ENCODE measurements at places on chromosomes 16 and 17.

DNA sequence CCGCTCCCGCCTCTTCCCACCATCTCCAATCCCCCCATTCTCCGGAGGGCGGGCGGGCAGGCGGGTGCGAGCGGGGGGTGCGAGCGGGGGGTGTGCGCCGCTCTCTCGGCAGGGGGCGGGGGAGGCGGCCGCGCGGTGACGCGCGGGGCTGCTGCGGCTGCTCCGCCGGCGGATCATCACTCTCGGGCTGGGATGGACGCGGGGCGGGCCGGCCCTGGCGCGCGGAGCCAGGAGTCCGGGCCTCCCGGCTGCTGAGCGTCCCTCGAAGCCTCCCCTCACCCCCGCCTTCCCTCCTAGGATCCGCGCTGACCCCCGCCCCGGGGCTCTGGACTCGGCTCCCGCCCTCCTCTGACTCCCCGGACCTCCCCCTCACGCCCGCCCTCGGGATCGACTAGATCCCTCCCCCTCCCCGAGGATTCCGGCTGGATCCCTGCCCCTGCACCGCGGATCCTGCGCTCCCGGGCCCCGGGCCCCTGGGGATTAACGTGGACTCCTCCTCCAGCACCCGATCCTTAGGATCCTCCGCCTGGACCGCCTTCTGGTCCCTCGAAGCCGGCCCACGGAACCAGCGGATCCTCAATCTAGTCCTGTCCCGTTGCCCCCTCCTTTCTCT is 946 bp upstream of the TMEM256 start:
- no peak for DNase-seq

DNA sequence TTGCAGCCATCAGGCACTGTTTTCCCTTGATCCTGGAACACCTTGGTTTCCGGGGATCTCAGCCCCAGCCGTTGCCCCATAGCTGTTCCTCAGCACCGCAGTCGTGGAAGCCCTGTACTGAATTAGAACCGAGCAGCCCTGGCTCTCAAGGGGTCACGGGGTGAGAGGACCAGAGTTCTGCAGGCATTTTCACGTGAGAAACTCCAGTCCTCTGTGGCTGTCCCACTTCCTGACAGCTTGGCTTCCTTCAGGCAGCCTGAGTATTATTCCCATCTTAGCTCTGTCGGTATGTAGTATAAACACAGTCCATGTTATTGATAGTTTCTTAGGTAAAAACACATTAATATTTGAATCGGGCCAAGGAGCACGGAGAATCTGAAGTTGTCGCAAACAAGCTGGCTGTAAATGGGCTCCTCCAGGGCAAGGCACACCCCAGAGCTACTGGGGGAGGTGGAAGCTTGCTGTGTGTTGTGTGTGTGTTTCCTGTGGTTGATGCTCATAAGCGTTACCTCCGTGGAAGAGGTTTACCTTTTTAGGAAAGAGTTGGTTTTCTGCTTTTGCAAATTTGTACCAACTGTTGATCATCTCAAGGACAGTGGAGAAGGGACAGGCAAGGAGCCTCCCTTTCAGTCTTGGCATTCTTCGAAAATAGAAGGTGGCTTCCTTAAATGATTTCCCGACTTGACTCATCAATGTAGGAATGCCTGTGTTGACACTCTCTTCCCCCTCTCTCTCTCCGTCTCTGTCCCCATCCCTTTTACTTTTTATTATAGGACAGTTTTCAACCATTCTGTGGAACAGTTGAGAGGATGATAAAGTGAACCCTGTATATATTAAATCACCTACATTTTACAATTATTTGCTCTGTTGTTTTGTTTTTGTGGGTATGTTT is 208.9 kb upstream of the CHMP6 start:
- DNase-seq, result no peak

- DNase-seq, result no peak
These were observed 1.4 kb upstream of the RAC3 start for GRCh38 chr17:82029990-82030469.

- no peak for DNase-seq
These were observed 36.9 kb downstream of the GINS2 start for GRCh38 chr16:85651629-85652430.

DNA sequence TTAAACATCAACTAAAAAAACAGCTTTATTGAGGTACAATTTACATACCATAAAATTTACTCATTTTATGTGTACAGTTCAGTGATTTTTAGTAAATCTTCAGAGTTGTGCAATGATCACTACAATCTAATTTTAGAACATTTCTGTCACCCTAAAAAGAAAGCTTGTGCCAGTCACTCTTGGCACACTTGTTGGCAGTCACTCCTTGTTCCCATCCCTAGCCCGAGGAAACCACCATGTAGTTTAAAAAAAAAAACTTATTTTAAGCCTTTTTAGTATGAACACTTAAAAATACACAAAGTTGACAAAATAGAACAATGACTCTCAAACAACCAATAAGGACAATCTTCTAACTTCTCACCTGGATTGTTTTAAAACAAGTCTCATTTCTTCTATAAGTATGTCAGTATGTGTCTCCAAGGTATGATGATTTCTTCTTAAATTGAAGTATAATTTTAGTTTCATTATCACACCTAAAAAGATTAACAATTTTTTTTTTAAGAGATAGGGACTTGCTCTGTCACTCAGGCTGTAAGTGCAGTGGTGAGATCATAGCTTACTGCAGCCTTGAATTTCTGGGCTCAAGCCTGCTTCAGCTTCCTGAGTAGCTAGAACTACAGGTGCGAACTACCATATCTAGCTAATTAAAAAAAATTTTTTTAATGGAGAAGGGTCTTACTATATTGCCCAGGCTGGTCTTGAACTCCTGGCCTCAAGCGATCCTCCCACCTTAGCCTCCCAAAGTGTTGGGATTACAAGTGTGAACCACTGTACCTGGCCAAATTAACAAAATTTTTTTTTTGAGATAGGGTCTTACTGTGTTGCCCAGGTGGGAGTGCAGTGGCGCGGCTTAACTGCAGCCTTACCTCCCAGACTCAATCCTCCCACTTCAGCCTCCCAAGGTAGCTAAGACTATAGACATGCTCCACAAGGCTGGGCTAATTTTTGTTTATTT is 53.2 kb downstream of the PPM1E start:
- DNase-seq, result no peak

GRCh38 chr16:24991349-24991748 is 23.8 kb downstream of the ARHGAP17 start:
- no peak for DNase-seq

Measured in stimulated activated CD8-positive, alpha-beta memory T cell treated with anti-CD3 and anti-CD28 coated beads, Interleukin-7, amount 100 ng/mL, for 1 hour (primary cell).